Endodermal cell (in vitro differentiated cells): ENCODE measurements at places on chromosomes 1 and 21.

DNA sequence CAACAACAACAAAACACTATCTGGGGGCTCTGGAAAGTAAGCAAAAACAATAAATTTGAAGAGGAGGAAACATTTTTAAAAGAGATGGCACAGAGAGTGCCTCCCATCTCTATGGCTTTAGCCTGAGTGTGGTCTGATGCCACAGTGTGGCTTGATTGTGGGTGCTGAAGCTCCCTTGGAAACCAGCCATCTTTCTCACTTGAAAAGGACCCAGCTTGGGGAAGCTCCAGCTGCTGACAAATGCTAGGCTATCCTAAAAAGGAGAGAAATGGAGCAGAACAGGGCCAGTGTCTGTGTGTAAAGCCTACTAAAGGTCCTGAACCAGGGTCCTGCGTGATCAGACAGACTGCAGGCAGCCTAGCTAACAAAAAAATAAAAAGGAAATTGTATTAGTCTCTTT lies 642.0 kb upstream of the PTBP2 start:
- H3K36me3 ChIP-seq, result no peaks in the 10 kb centered on the region
- no peaks in the 10 kb centered on the region for H3K27me3 ChIP-seq
- no peak overlapping the region for H3K27ac ChIP-seq
- no peak for DNase-seq
- H3K4me1 ChIP-seq, result peaks cover 5% of the 10 kb centered on the region

GRCh38 chr1:204357551-204358490 lies 1.9 kb downstream of the PLEKHA6 start:
- no peaks in the 10 kb centered on the region for H3K4me1 ChIP-seq
- H3K27ac ChIP-seq, result peak overlapping the region; percentile 90
- H3K4me3 ChIP-seq, result no peak overlapping the region
- H3K27me3 ChIP-seq, result peaks cover 11% of the 10 kb centered on the region

DNA sequence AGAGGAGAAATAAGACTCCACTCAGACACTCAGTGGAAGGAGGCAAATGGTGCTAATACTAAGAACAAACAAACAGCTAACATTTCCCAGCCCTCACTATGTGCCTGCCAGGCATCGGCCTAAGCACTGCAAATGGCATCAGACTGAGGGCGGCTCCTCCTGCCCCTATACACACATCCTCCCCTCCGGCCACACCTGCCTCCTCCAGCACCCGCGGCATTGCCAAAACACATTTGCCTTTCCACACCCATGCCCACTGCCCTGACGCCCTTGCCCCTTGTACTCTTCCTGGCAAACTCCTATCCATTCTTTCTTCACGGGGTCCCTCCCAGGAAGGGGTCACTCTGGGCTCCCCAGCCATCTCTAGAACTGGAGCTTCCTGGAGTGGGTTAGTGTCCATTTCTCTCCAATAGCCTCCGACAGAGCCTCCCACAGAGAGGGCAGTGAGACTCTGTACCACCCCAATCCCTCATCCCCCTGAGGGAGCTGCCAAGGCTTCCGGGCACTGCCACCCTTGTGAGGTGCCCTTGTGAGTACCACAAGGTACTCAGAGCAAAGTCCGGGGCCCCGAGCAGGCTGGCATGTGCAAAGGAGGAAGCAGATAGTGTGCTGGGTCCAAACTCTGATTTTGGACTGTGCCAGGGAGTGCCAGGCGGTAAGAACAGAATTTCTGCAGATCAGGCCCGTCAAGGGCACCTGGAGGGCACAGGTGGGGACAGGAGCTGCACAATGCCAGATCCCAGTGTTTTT lies 959 bp downstream of the AKR7A3 start:
- no peak for DNase-seq
- no peak overlapping the region for H3K4me3 ChIP-seq
- no peak overlapping the region for H3K27ac ChIP-seq
- no peaks in the 10 kb centered on the region for H3K4me1 ChIP-seq
- H3K27me3 ChIP-seq, result peaks cover 28% of the 10 kb centered on the region

DNA sequence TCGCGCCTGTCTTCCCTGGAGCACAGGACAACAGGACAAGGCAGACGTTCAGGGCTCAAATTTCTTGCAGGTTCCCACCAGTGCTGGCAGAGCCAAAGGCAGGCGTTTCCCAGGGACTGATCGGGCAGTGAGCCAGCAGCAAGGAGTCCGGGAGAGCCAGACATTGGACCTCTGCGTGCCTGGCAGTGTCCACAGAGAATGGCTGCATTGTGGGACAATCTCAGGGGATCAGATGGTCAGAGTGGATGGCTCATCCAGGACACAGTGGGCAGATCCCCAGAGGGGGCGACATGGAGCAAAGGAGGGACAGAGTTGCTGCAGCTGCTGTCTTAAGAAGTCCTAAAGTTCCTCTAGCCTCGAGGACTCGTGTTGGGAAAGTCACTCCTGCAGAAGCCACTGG lies 4.6 kb downstream of the TMEM63A start:
- no peaks in the 10 kb centered on the region for H3K27me3 ChIP-seq
- H3K4me3 ChIP-seq, result no peak overlapping the region
- DNase-seq, result peak; percentile 90
- H3K36me3 ChIP-seq, result peaks cover 68% of the 10 kb centered on the region

DNA sequence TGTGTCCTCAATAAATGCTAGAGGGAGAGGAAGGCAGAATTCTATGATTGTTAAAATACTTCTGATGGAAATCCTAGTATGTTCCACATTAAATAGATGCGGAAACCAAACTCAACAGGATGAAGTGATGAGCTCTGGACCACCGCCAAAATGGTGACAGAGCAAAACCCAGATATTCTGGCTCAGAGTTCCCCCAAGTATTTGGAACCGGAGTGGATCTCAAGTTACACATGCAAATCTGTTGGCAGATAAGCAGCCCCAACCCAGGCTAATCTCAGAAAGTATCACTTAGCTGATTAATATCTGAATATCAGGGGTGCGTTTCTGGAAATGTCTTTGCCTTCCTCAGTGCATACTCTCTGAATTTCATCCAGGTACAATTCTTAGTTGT lies 17.4 kb upstream of the GRHL3 start:
- no peaks in the 10 kb centered on the region for H3K4me1 ChIP-seq
- no peak overlapping the region for H3K4me3 ChIP-seq
- no peaks in the 10 kb centered on the region for H3K27me3 ChIP-seq
- no peaks in the 10 kb centered on the region for H3K36me3 ChIP-seq
- no peak for DNase-seq
- no peak overlapping the region for H3K27ac ChIP-seq

GRCh38 chr1:43648221-43648847 lies 1.6 kb upstream of the KDM4A start:
- DNase-seq, result no peak
- no peaks in the 10 kb centered on the region for H3K4me1 ChIP-seq
- H3K4me3 ChIP-seq, result no peak overlapping the region
- H3K27ac ChIP-seq, result no peak overlapping the region

DNA sequence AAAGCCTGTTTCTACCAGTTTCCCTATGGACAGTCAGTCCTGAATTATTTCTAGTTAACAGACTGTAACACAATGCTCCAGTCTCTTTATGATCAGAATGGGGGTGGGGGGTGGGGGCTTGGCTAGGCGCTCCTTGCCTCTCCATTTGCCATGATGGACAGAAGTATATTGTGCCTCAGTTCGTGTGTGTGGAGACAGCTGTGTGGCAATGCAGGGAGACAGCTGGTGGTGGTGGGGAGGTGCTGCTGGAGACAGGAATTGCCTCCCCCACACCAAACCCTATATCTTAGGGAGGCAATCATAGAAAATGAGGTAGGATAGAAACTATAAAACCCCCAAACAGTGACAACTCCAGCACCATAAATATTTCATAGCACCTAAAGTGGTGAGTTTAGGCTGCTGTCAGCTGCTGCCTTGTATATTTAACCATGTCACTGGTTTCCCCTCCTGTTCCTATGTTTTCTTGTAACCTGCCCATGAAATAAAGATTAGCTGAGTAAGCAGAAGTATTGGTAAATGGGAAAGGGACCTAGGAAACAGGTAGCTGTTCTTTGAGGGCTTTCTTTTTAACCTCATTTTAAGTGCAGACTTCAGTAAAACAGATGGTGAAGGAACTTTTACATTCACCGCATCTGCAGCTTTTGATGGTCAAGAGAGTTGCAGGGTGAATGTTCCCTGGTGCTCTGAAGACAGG lies 3.4 kb downstream of the PLXNA2 start:
- H3K4me3 ChIP-seq, result peak overlapping the region; percentile 100
- H3K36me3 ChIP-seq, result peaks cover 65% of the 10 kb centered on the region
- H3K27me3 ChIP-seq, result no peaks in the 10 kb centered on the region
- H3K4me1 ChIP-seq, result peaks cover 23% of the 10 kb centered on the region

DNA sequence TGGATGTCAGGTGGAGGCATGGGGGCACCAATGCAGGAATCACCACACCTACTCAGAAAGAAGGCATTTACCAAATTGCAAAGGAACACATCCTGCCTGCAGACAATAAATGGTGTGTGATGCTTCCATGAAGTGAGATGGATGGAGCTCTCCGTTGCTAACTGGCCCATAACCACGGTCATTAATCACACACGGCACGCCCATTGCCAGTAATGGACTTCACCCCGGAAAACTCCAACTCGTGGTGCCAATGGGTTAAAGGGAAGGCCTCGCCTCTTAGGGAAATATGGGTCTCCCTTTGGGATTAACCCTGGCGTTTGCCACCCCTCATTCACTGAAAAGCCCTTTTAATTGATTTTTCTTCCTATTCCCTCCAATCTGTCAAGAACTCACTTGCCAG lies 443.1 kb upstream of the DAB1 start:
- no peaks in the 10 kb centered on the region for H3K4me1 ChIP-seq
- DNase-seq, result no peak
- H3K4me3 ChIP-seq, result no peak overlapping the region
- no peaks in the 10 kb centered on the region for H3K27me3 ChIP-seq
- H3K36me3 ChIP-seq, result no peaks in the 10 kb centered on the region

- H3K4me1 ChIP-seq, result no peaks in the 10 kb centered on the region
- H3K27ac ChIP-seq, result no peak overlapping the region
- no peaks in the 10 kb centered on the region for H3K27me3 ChIP-seq
- no peaks in the 10 kb centered on the region for H3K36me3 ChIP-seq
- no peak overlapping the region for H3K4me3 ChIP-seq
Observed at GRCh38 chr1:54425152-54425584, 19.0 kb upstream of the SSBP3 start.

GRCh38 chr1:29513357-29513756 lies 277.0 kb downstream of the PTPRU start:
- H3K27ac ChIP-seq, result no peak overlapping the region
- DNase-seq, result peak; percentile 90
- H3K36me3 ChIP-seq, result no peaks in the 10 kb centered on the region
- H3K4me1 ChIP-seq, result no peaks in the 10 kb centered on the region
- no peak overlapping the region for H3K4me3 ChIP-seq

- no peak overlapping the region for H3K27ac ChIP-seq
- no peaks in the 10 kb centered on the region for H3K27me3 ChIP-seq
- H3K4me3 ChIP-seq, result no peak overlapping the region
- peaks cover 7% of the 10 kb centered on the region for H3K36me3 ChIP-seq
- DNase-seq, result no peak
- H3K4me1 ChIP-seq, result peaks cover 8% of the 10 kb centered on the region
Observed at GRCh38 chr21:31222142-31222541, 121.9 kb downstream of the TIAM1 start.

DNA sequence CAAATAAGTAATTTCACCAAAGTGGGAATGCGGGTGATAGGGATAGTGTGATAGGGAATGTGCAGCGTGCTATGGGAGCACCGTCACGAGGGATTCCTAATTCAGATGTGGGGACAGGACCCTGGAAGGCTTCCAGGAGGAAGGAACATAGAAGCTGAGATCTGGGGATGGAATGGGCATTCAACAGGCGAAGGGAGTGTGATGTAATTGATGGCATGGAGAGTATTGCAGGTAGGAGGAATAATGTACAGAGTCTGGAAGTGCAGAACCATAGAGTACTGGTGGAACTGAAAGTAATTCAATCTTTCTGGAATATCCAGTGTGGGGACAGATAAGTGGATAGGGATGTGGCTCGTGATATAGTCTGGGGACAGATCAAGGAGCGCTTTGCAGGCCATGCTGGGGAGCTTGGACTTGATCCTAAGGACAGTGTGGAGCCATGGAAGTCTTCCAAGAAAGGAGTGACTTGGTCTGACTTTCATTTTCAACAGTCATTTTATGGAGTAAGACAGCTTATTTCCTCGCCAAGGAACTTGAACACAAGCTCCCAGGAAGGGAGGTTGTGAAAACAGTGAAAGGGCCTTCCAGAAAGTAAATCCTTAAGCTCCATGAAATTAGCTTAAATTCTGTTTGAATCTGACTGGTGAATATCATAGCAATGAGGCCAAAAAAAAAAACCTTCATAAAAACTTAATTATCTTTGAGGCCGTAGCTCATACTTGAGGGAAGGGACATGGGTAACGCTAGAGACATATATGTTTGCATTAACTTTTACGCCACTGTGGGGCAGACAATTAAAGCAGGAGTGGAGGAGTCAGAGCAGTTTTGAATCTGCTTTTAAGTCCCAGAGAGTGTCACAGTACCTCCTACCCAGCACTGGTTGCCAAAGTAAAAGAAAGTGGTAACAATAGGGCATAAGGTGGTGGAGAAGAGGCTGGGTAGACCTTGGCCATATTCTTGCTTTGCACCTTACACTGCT lies 55.8 kb downstream of the ROR1 start:
- H3K4me1 ChIP-seq, result peaks cover 6% of the 10 kb centered on the region
- H3K36me3 ChIP-seq, result no peaks in the 10 kb centered on the region
- no peaks in the 10 kb centered on the region for H3K27me3 ChIP-seq
- H3K27ac ChIP-seq, result no peak overlapping the region
- no peak for DNase-seq
- H3K4me3 ChIP-seq, result no peak overlapping the region

GRCh38 chr1:195608883-195609282 lies 999.4 kb downstream of the KCNT2 start:
- no peak overlapping the region for H3K4me3 ChIP-seq
- DNase-seq, result no peak
- no peaks in the 10 kb centered on the region for H3K4me1 ChIP-seq
- H3K27me3 ChIP-seq, result no peaks in the 10 kb centered on the region

DNA sequence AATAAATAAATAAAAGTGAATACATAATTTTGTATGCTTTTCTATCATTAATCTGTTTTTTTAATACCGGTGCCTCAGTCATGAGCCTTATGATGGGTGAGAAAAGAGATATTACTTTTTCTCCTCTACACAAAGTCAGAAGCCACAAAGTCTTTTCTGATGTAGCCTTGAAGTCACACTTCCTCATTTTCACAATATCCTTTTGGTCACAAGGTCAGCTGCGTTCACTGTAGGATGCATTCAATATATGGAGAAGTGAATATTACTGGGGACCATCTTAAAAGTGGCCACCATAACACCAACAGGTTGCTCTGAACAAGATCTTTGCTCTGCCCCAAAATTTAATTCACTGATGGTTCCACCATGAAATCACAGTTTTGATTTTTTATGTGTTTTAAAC lies 83.3 kb upstream of the TNR start:
- H3K27me3 ChIP-seq, result no peaks in the 10 kb centered on the region
- DNase-seq, result no peak
- H3K4me3 ChIP-seq, result no peak overlapping the region
- H3K4me1 ChIP-seq, result no peaks in the 10 kb centered on the region
- no peak overlapping the region for H3K27ac ChIP-seq

DNA sequence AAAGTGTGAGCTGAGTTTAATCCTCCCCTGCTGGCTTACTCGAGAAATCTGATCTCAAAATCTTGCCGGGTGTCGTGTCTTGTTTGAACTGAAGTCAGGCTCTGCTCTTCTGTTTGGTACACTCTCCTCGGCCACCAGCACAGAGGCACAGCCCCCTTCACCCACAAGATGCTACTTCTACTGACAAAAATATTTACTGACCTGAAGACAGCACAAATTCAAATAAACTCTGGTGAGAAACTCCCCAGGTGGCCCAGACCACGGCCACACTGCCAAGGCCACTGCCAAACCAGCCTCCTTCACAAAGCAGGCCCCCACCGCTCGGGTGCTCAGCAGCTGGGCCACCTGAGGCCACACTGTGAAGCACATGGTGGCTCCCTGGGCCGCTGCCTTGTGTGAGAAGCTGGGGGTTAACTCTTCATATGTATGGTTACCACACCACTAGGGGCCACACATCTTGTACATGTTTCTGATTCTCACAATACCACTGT lies 80.6 kb downstream of the TGFBR3 start:
- H3K27me3 ChIP-seq, result no peaks in the 10 kb centered on the region
